ENCODE measurements at places on chromosomes 6 and 20.

DNA sequence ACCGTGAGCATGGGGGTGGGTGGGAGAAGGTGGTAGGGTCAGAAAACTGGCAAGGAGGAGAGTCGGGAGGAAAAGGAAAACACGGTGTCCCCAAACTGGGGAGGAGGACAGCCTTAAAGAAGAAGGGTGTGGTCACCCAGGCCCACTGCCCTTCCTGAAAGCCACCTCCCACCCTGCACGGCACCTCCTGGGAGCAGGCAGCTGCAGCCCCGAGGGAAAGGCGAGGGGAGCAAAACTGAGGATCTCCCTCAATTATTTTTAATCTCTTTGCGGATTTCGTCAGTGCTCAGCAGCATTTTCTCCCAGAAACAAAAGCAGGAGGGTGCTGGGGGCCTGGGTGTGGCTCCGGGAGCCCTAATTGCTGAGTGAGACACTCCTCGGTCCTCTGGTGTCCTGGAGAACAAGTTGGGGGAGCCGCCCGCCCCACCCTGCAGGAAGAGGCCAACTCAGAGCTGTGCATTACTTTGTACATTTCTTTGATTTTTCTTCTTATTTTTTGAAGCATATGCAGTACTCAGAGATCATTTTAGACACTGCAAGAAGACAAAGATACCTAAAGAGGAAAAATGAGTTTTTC, 56.4 kb downstream of the RIOK1 start:
- DNase-seq = no peak

GRCh38 chr6:54291738-54292137, 16.5 kb upstream of the TINAG start:
- no peak for DNase-seq

- DNase-seq = peak; percentile 17
Measured at GRCh38 chr20:58128635-58129625, 99.5 kb downstream of the ANKRD60 start.

- DNase-seq = peak; percentile 16
Measured at GRCh38 chr6:87180105-87180728, 24.9 kb downstream of the ZNF292 start.

DNA sequence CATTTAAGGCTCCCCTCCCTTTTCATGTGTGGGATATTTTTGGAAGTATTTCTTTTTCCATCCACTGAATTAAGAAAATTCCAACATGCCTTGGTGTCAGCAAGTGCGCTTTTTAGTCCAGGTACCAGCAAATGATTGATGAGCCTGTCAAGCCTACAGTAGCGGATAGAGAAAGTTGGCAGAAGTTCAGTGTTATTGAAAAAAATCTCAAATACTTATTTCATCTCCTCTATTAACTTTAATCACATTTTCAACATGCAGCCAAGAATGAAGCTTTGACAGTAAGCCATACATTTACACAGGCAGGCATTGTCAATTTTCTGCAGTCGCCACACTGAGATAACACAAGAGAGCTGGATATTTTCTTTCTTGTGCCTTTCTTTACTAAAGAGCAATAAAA, 50.4 kb downstream of the BLOC1S5 start:
- DNase-seq = no peak

DNA sequence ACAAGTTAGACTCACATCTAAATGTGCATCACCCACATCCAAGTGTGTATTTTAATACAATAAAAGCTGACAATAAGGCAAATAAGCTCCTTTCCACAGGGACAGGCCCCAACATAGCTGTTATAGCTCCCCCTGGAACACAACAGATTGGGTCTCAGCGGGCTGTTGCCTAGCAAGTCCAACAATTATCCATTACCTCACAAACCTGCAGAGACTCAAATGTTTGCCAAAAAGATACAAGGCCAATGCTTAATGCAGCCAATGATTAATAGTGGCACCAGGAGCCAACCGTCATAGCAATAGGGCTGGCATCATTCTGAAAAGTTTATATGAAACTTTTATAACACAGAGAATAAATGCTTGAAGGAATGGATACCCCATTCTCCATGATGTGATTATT, 35.7 kb downstream of the EPB41L2 start:
- no peak for DNase-seq

DNA sequence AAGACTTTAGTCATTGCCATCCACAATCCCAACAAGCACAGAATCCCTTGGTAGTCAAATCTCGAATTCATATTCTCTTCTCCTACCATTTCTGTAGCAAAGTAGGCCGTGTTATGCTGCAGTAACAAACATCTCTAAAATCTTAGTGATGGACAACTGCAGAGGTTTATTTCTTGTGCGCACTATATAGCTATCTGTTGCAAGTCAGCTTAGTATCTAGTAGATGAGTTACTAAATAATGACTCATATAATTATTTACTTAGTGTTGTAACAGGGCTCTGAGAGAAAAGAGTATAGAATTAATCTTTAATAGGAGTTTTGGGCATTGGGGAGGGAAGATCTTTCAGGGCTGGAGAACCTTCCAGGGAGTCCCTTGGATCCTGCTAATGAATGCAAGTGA, 73.3 kb downstream of the CAP2 start:
- no peak for DNase-seq

- no peak for DNase-seq
Measured at GRCh38 chr6:111494951-111495635, 12.1 kb upstream of the REV3L start.

DNA sequence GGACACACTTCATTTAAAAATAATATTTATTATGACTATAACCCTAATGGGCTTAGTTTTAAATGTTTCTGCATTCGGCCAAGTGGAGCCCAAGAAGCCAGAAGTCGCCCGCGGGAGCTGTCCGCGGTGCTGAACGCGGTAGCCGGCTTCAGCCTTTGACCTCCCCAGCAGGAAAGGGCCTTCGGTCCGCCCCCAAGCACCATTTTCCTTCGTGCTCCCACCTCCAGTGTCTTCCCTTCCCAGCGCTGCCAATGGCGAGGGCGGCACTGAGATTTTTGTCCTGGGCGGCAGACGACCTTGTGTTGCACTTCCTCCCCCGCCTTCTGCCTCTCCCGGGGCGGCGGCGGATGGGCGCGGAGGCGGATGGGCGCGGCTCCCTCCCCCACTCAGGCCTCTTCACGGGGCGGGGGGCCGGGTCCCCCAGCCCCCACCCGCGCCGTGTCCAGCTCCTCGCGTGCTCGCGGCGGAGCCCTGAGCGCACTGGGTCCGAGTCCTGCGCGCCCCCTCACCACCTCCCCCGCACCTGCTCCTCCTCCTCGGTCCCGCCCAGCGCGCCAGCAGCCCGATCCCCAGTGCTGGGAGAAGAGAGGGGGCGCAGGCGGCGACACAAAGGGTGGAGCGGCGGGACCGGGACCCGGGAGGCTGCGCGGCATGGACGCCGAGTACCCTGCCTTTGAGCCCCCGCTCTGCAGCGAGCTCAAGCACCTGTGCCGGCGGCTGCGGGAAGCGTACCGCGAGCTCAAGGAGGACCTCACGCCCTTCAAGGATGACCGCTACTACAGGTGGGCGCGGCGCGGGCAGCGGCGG, 23.6 kb upstream of the TMEM181 start:
- DNase-seq = peak; percentile 90

DNA sequence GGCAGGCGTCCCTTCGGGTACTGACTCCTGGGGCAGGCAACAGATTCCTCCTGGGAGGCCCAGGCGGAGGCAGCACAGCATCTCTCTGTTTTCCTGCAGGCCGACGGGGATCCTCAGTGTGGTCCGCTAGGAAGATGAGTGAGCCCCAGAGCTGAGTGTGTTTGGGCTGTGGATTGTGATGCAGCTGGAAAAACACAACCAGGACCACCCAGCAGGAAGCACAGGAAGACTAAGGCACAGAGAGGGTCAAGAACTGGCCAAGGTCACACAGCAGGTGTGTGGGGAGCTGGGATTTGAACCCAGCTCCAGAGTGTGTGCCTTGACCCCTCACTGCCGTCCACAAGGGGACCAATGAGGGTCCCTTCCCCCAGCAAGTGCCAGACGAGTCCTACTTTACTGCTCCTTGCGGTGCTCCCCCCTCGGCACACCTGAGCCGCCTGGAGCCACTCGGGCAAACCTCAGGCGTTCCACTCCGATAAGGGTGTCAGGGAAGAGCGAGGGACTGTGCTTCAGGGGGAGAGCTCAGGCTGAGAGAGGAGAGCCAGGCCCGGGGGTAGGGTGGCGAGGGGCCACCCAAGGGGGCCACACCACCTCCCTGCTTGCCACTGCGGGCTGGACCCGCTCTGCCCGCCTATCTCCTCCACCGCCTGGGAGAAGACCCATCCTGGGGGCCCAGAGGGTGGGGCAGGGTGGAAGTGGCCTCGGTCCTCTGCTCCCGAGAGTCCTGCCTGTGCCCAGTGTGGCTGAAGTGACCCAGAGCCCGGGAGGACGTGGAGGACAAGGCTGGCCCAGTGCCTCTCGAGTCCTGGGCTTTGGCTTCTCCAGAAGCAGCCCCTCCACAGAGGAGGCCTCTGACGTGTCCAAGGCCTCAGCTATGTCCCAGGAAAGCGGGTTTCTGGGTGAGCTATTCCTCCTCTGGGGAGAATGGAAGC, 63.3 kb downstream of the YTHDF1 start:
- DNase-seq = no peak

All from D341Med (cell line).